Activated CD4-positive, alpha-beta memory T cell treated with anti-CD3 and anti-CD28 coated beads, Interleukin-2, amount 10 ng/mL, durations not matched to agents 7 days and 5 days (primary cell): ENCODE measurements at places on chromosomes 3 and 15.
A peak's percentile ranks its signal among the peaks of the same experiment; 100 is the strongest.

GRCh38 chr15:75884041-75884440 lies 19.6 kb upstream of the FBXO22 start:
- no peak for DNase-seq
- peaks cover 65% of the 10 kb centered on the region for H3K36me3 ChIP-seq
- H3K27me3 ChIP-seq = no peaks in the 10 kb centered on the region
- no peak overlapping the region for H3K4me3 ChIP-seq
- no peak overlapping the region for H3K27ac ChIP-seq

DNA sequence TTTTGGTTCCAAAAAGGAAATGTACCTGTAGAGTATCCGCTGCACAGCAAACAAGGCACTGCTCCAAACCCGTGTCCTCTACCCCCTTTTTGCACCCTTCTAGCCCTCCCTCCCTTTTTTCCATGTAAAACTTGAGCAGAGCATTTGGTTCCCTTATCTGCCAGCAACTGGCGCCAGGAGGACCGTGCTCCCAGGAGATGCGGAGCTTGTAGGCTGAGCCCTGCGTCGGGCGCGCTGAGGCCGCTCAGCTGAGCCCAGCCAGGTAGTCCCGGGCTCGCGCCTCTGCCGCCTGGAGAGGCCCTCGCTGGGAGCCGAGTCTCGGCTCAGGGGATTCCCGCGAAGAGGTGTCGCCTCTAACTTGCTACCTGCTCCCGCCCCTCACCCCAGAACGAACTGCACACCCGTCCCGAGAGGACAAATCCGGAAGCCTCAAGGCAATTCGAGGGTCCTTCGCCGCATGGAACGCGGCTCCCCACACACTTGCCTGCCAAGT lies 575 bp downstream of the TRPM7 start:
- peaks cover 43% of the 10 kb centered on the region for H3K36me3 ChIP-seq
- H3K27ac ChIP-seq = peak overlapping the region; percentile 97
- DNase-seq = peak; percentile 63
- peak overlapping the region; percentile 99 for H3K4me3 ChIP-seq
- no peaks in the 10 kb centered on the region for H3K27me3 ChIP-seq
- H3K4me1 ChIP-seq = peaks cover 63% of the 10 kb centered on the region

DNA sequence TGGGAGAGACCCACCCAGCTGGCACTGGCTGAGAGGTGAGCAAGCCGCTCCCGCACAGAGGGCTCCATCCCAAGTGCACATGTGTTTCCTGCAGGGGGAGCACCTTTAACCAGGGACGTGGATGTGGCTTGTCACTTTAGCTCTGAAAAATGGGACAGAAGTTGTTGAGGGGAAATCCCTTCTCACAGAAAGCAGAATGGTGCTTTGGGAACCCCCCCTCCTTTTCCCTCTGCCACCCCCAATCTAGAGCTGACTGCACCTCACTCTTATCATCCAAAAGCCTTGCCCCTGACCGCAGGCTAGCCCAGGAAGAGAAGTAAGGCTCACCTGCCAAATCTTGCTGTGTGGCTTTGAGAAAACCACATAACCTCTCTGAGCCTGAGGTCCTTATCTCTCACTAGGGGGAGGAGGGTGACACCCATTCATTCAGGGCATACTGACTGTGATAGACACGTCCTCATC lies 77.9 kb downstream of the RPN1 start:
- H3K4me1 ChIP-seq = peaks cover 18% of the 10 kb centered on the region
- H3K4me3 ChIP-seq = no peak overlapping the region
- DNase-seq = peak; percentile 31

DNA sequence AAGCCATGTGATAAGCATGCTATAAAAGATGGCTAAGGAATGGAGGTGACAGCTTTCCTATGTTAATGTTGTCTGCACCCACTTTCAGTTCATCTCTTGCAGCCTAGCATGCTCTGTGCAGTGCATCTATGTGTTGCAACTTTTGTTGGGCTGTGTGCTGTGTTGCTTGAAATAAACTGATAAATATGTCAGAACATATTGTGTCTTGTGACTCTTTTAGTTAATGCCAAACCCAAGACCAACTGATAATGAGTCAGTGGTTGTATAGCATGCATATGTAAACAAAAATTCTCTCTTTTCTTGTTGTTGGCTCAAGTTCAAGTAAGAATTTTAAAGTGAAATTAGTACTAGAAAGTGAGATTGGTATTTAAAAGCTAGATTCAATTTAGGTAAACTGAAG lies 37.0 kb upstream of the SCN10A start:
- H3K27ac ChIP-seq = no peak overlapping the region
- H3K4me3 ChIP-seq = no peak overlapping the region
- H3K4me1 ChIP-seq = no peaks in the 10 kb centered on the region
- no peaks in the 10 kb centered on the region for H3K36me3 ChIP-seq
- H3K27me3 ChIP-seq = peaks cover 18% of the 10 kb centered on the region

DNA sequence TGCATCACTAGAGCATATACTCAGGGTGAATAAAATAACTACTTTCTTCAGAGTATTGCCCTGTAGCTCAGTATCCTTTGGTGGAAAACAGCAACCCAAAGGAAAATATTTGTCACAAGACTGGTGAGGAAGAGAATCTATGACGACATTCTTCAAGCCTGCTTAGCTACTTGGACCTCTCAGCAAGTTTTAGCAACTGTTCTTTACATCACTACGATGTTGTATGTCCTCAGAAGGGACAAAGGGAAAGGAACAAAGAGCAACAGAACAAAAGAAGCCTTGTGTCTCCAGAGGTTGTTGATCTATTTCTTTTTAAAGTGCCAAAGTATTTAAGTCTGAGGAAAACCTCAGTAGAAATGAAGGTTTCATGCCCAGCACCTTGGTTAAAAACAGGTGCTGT lies 746.7 kb downstream of the NAALADL2 start:
- no peaks in the 10 kb centered on the region for H3K27me3 ChIP-seq
- no peak overlapping the region for H3K4me3 ChIP-seq
- no peaks in the 10 kb centered on the region for H3K36me3 ChIP-seq
- H3K4me1 ChIP-seq = no peaks in the 10 kb centered on the region
- H3K27ac ChIP-seq = no peak overlapping the region
